ENCODE measurements at places on chromosomes 13 and 19.

- DNase-seq: no peak
Observed at GRCh38 chr13:53562419-53562818, 533.8 kb downstream of the OLFM4 start.

DNA sequence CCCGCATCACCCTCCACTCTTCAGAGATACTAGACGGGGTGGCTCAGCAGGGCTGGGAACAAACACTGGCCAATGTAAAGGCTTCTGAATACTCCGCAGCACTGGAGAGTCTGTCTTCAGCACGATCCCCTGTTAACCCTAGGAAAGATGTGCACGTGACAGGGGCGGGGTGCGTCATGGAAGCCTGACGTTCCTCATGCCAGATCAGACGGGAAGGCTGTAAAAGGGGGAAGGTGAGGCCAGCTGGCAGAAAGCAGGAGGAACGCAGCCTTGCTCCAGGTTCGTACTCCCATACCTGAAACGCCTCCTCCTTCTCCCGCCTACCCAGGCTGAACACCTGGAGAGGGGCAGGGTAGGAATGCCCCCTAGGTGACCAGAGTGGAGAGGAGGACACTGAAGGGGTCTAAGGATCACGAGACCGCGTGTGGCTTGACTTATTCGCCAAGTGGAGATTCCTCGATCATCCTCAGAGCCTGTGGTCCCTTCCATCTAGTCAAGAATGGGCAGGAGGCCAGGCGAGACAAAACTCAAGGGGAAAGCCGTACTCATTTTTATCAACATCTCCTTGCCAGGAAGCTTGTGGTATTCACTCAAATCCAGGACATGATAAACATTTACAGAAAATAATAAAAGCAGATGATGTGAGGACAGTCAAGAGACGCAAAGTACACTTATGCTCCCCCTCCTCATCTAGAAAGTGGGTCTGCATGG, 18.2 kb upstream of the FFAR2 start:
- no peak for DNase-seq

DNA sequence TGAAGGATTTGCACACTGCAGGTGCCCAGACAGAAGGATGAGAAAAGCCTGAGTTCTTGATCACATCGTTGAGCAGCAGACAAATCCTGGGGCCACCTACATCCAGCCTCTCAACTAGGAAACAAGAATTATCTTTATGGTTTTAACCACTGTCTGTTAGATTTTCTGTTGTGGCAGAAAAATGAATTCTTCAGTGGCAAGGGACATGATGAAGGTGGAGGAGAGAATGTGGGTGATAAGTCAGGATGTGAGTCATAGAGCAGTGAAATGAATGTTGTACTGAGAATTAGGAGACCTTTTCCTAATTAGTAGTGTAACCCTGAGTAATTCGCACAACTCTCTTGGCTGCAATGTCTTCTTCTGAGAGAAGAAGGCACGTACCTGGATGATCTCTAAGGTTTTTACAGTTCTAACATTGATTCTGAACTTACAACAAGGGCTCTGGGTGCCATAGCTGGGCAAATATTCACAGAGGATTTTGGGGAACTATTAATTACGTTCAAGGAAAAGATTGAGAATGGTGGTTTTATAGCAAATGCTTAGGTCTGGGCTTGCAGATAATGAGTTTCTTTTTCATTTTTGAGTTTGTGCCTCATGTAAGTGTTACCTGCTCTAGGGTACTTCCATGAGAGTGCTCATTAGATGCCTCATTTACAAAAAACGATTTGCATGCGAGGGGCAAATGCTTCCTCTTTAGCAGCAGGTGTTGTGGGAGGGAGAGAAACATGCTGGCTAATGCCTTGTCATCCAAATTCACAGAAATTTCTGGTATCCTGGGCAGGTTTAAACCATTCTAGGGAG, 111.0 kb upstream of the KL start:
- no peak for DNase-seq

DNA sequence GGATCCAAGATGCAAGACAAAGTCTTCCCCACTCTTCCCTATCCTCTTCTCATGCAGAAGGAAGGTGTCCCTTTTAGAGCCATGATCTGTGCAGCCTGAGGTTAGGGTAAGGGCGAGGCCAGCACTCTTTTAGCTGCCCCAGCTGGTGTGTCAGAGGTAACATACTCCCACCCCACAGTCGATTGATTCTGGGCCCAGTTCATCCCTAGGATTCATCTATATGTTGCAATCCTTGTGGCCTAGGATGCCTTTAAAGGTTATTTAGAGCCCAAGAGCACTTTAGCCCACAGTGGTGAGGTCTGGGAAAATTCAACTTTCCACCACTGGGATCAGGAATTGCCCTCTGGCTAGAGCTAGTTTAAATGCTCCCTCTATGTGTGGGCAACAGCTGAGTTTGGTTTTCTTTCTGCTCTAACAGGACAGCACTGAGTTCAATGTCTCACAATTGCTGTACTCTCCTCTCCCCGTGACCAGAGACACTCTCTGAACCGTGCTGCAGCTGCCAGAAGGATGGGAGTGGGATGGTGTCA, 201.3 kb upstream of the SERP2 start:
- no peak for DNase-seq

DNA sequence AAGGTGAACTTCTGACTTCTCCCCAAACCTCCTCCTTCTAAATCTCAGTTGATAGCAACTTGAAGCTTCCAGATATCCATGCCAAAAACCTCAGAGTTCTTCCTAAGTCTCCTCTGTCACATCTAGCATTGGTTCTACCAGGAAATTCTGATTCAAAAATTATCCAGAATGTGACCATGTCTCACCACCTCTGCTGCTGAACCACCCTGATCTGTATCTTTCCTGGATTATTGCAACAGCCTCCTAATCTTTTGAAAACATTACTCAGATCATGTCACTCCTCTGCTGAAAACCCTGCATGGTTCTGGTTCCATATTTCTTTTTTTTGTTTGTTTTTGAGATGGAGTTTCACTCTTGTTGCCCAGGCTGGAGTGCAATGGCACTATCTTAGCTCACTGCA, 78.7 kb upstream of the TNFSF11 start:
- no peak for DNase-seq

DNA sequence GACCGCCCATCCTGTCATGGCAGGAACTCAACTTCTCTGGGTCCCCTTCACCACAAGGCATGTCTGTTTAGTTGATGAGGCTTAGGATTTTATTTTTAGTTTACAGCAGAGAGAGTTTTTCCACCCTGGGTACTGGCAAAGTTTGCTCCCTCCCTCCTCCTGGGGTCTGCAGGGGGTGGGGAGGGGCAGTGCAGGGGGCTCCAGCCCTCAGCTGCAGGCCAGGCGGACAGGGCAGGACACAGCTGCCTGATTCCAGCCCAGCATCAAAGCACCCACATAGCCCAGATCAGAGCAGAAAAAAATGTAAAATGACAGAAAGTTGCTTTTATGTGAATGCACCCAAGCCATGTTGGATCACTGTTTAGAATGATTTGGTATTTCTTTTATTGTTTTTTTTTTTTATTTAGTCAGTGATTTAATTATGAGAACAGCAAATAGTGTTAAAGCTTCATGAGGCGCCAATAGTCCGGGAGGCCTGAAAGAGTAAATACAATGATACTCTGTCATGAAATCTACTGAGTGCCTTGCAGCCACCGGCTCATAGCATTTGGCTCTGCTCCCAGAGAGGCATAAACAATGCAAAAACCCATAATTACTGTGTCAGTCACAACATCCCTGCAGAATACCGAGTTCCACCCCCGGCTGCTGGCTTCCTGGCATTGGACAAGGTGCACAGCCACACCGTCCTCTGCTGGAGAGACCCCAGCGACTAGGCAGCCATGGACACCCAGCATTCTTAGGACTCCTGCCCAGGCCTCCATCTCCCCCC, 923.5 kb downstream of the UQCRFS1 start:
- no peak for DNase-seq

DNA sequence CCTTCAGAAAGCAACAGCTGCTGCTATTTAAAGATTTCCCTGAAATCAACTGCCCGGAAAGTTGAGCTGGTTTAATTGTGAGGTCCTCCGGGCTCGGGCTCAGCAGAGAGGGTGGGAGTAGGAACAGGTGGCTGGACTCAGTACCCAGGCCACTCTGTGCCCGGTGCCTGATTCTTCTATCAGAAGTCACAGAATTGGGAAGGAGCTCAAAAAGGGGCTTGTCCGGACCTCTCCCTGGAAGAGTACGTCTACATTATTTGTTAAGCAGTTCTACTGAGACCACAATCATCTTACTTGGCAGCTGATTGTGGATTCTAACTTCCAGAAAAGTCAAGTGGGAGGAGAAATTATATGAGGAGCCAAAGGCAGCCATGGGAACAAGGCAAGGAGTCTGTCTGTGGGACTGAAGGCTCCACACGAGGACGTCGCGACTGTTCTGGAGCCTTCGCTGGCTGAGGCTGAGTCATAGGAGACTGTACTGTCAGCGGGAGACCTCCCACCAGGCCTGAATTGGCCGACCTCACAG, 91.7 kb upstream of the ANKRD10 start:
- no peak for DNase-seq

- DNase-seq: no peak
Observed at GRCh38 chr13:26459276-26460131, 98.0 kb upstream of the WASF3 start.

DNA sequence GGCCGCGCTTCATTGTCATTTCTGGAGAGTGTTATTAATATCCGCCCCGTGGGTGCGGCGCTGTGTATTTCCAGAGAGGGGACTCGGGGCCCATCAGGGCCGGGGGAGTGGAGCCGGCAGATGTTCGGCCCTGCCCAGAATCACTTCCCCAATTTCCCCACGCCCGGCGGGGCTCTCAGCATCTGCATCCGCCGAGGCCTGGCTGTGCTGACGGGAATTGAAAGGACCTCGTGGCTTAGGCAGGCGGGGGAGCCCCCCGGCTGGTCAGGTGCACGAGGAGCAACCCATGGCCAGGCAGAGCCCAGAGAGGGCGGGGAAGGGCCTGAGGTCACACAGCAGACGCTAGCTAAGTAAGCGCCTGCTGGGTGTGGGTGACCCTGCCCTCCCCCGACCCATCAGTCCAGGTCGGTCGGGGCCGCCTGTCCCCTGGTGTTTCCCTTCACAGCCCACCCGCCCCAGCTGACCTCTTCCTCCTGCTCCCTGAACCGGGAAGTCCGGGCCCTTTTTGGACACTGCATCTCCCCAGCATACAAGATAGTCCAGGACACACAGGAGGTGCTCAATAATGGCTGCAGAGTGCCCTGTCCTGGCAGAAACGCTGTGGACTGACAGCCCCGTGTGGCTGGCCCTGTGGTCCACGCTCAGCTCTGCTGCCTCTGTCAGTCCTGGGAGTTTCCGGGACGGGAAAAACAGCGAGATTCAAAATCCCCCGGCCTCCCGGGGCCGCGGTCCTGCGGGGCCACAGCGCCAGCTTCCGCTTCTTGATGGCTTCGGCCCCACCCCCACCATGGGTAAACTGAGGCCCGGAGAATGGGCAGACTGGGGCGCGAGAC, 22.1 kb downstream of the ARID3A start:
- DNase-seq: peak; percentile 32

DNA sequence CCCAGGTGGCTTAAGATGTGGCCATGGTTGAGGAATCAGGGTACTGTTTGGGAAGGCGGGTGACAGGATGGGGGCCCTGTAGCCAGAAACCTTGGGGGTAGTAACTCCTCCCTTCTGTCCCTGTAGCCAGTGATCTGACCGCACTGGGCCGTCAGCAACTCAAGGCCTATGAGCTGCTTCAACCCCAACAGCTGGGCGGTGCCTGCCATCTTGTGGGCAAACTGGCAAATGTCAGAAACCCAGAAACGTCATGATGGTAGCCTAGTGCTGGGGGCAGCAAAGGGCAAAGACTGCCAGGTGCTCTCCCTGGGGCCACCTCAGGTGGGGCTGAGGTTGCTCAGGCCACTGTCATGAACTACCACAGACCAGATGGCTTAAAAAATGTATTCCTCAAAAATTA, 3.5 kb downstream of the COPE start:
- DNase-seq: peak; percentile 55

- DNase-seq: no peak
Observed at GRCh38 chr13:41785402-41786172, 175.3 kb downstream of the VWA8 start.

DNA sequence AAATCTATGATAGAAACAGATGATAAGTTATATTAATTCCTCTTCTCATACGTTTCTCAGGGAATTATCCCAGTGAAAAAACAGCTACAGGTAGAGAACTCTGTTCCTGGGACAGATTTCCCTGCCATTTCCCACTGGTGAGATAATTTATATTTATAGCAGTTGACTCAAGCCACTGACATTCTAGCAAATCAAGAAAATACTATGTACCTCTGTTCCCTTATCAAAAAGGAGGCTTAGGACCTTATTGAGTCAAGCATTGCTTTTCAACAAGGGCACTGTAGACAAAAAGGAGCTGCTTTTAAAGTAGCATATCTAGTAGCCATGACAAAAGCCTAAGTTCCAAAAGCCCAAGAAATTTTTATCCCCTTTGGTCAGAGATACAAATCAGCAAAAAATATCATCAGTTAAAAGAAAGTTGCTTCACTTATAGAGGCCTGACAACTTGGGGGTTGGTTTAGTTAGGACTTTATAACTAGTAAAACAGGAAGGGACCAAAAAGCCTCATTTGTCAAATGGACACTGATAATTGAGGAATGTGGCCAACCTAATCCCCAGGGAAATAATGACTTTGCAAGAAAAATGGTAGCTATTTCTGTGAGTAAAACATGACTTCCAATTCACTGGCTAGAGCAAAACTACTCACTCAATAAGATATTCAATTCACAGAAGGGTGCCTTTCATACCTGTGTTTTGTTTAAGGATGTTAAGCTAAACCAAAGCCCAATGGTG, 652.5 kb downstream of the SLITRK1 start:
- no peak for DNase-seq

- no peak for DNase-seq
Observed at GRCh38 chr19:33928458-33928950, 131.8 kb downstream of the KCTD15 start.

DNA sequence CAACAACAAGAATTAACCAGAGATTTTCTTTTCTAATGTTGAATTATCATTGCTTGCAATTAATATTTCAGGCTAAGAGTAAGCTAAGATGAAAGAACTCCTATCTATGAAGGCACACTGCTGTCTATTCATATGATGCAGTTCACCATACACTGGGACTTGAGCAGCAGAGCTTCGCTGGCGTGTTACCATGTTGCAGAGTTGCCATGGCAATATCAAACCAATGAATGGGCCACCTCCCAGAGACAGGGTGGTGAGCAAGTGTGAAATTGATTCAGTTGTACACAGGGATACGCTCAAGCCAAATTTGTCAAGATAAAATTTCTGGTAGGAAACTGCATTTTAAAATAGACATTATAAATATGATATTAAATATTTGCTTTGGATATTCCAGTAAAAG, 69.3 kb upstream of the MYO16 start:
- DNase-seq: no peak

- no peak for DNase-seq
Observed at GRCh38 chr13:106660746-106661625, 93.0 kb upstream of the ARGLU1 start.

All from stimulated activated naive CD8-positive, alpha-beta T cell treated with anti-CD3 and anti-CD28 coated beads, Interleukin-15, Interleukin-2, amounts not matched to agents 100 U/mL and 50 U/mL, for 24 hours (primary cell).